ENCODE measurements at places on chromosomes 4 and X.

GRCh38 chr4:41750626-41751448, 2.3 kb upstream of the PHOX2B start:
- DNase-seq: peak; percentile 21

DNA sequence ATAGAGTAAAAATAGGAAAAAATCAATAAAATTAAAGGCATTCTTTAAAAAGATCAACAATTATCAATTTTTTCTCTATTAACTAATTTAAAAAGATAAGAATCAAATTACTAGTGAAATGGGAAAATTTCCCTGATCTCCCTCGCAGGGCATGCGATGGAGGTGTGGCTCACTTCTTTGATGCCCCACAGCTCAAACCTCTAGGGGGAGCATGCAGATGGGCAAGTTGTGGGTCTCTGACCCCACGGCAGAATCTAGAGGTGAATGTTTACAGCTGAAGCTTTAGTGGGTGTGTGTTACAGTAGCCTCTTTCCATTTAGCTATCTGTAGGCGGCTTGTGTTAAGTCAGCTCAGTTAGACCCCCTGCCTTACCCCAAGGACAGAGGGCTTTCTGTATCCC, 1348.8 kb downstream of the PCDH18 start:
- no peak for DNase-seq

GRCh38 chr4:3669553-3669949, 96.6 kb upstream of the ADRA2C start:
- DNase-seq: no peak

GRCh38 chr4:81628489-81628888, 156.8 kb upstream of the RASGEF1B start:
- DNase-seq: no peak

- DNase-seq: peak; percentile 15
Measured at GRCh38 chrX:118346258-118347094, 570 bp downstream of the WDR44 start.

DNA sequence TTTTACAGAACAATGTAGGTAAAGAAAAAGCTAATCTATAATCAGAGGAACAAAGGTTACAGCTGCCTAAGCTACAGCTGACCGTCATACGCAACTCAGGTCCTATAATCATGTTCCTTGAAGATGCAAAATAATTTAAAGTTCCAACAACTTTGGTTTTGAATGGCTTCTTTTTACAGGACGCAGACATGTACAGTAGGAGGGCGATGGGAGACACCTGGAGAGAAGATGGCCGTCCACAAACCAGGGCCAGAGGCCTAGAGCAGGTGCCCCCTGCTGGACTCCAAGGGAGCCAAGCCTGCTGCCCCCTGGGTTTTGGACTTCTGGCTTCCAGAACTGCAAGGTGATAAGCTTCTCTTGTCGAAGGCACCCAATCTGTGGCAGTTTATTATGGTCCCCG, 10.6 kb downstream of the HGFAC start:
- no peak for DNase-seq

- DNase-seq: peak; percentile 69
Measured at GRCh38 chrX:39152106-39152649, 350.9 kb downstream of the MID1IP1 start.

DNA sequence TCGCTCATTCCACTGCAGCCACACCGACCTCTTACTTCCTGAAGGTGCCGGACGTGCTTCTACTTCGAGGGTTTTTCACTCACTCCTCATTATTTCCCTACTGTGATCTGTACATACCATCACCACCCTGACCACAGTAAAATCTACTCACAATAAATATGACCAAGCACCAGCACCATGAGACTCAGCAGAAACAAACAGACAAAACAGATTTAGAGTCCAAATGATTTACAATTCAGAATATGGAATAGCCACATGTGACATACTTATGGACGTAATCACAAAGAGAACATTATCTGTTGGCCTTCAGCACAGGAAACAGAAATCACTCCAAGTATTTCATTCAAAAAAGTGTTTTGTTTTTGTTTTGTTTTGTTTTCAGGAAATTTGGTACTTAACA, 16.1 kb upstream of the KLB start:
- DNase-seq: no peak

- DNase-seq: peak; percentile 40
Measured at GRCh38 chr4:65193985-65194384, 476.3 kb downstream of the EPHA5 start.

GRCh38 chr4:163672751-163673150, 178.3 kb downstream of the TMA16 start:
- DNase-seq: no peak

DNA sequence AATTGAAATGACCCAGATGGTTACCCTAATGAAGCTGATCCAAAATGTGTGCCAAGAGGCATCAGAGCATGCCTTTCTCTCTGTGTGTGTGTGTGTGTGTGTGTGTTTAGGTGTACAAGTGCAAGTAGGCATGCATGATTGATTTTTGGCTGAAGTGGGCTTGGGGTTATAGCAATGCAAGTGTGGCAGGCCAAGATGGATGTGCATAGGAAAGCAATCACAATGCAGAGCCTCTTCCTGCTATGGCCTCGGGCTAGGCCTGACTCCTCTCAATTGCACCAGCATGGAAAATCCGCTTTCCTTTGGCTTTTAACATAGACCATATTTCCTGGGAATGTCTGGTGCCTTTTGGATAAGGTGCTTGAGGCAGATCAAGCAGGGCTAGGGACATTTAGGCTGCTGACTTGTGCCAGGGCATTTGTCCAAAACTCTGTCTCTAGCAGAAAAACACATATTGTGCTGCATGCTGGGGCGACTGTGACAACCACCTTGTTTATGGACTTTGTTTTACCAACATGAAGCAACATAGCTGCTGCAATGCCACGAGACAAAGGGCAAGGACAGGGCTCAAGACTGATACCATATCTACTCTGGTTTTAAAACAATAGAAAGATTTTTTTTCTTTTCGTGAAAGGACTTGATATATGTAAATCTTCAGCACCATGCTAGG, 395.7 kb downstream of the RAPGEF2 start:
- peak; percentile 70 for DNase-seq

GRCh38 chrX:84182516-84182915, 5.5 kb downstream of the RPS6KA6 start:
- DNase-seq: no peak

DNA sequence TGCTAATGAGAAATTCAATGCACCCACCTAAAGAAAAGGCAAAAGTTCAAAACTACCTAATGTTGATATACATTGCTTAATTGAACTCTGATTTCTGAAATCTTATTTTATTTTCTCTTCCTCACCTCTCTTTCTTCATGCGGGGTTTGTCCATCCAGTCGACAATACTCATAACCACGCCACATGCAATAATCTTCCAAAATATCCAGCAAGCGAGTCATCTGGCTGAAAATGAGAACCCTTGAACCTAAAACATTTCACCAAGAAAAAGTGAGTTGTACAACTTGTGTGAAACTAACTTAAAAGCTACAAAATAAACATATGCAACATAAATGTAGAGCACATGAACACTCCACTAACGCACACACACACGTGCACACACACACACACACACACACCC, 26.7 kb downstream of the SMARCA1 start:
- DNase-seq: no peak

GRCh38 chrX:65750674-65751469, 83.4 kb downstream of the MSN start:
- DNase-seq: no peak

- no peak for DNase-seq
Measured at GRCh38 chrX:95629737-95630136, 1054.9 kb upstream of the DIAPH2 start.

DNA sequence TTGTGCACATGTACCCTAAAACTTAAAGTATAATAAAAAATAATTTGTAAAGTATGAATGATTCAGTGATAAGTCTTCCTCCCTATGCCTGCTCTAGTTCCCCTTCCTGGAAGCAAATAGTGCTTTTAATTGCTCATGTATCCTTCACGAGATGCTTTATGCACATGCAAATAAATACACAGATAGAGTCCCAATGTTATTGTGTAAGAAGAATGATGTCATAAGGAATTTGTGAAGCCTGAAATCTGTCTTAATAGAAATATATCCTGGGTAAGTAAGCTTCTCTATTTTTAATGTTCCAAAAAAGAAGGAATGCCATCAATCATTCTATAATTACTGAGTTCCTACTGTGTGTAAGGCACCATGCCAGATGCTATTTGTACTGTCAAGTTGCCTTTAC, 157.5 kb upstream of the SLC4A4 start:
- DNase-seq: no peak

GRCh38 chrX:38636949-38637819, 75.8 kb downstream of the TSPAN7 start:
- DNase-seq: peak; percentile 10

All from brain (organoid and tissue), 16 donors.